T-helper 22 cell (primary cell): ENCODE measurements at places on chromosomes 7 and 10.
A peak's percentile ranks its signal among the peaks of the same experiment; 100 is the strongest.

- DNase-seq = no peak
Measured at GRCh38 chr10:131746241-131746711, 154.5 kb upstream of the PPP2R2D start.

DNA sequence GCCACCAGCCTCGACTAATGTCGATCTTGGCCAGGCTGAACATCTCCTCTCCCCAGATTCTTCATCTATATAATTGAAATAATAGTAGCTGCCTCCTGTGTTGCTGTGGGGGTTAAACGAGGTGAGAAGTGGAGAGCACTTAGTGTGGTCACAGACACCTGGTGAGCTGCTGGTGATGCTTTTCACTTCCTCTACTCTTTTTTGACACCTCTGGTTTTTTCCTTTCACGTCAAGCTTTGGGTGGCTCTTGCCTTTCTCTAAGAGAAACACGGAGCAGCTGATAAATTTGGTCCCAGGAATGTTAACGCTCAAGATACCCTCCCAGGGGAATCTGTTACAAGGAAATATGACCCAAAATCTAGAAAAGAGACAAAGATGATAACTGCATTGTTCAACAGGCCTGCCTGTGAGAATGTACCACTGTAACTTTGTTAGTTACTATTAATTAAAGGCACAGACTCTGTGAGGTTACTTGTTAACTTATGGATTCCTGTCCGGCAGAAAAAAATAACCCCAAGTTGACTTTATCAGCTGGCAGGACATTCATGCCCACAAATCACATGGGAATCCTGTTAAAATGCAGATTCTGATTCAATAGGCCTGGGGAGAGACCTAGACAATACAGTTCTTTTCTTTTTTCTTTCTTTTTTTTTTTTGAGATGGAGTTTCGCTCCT is 9.5 kb upstream of the NPFFR1 start:
- DNase-seq = no peak

DNA sequence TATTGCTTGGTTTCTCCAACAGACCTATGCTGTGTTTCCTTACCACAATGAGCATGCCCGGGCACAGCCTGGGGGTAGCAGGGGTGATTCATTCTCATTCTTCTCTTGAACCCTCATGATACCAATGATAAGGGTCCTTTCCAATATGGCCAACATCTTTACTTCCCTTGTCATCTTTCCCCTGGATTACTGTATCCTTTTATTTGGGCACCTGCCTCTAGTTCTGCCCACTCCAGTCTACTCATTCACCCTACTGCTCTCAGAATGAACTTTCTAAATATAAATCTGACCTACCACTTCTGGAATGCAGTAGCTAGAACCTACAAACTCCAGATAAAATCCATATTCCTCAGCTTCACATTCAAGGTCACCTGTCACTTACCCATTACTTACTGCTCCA is 26.4 kb upstream of the ITPRID1 start:
- DNase-seq = no peak

- DNase-seq = peak; percentile 62
Measured at GRCh38 chr7:50449881-50450589, at the start of gene FIGNL1. FIGNL1 (minus strand) TSS chr7:50450350; CDS start chr7:50447287, 3,063 bp downstream.

- DNase-seq = no peak
Measured at GRCh38 chr10:70782086-70782745, 3.0 kb downstream of the TBATA start.
